Forelimb muscle (tissue), 1 donor: ENCODE measurements at places on chromosomes 7 and 10. TPM values are rescaled to one million over a fixed set of nuclear protein-coding genes. Genes with fewer than 3 reads are reported as not detected.

OR6V1 gene
- not detected for polyA plus RNA-seq

PDIA4 gene
- 52.7 TPM for polyA plus RNA-seq

STAG3 gene
- polyA plus RNA-seq: 21.2 TPM

PKD2L1 gene
- polyA plus RNA-seq: not detected

CXCL12 gene
- polyA plus RNA-seq: 206 TPM

EPHB4 gene
- 38.8 TPM for polyA plus RNA-seq

UPP1 gene
- 2.4 TPM for polyA plus RNA-seq

AOAH gene
- 2.5 TPM for polyA plus RNA-seq

GJC3 gene
- 0.32 TPM for polyA plus RNA-seq

ASB10 gene
- polyA plus RNA-seq: 6.2 TPM
